Stimulated activated CD8-positive, alpha-beta memory T cell treated with anti-CD3 and anti-CD28 coated beads, Interleukin-15, amount 100 ng/mL, for 24 hours (primary cell): ENCODE measurements at places on chromosomes 2 and 18.

GRCh38 chr18:62953663-62954062, 238.3 kb downstream of the PHLPP1 start:
- DNase-seq = no peak

DNA sequence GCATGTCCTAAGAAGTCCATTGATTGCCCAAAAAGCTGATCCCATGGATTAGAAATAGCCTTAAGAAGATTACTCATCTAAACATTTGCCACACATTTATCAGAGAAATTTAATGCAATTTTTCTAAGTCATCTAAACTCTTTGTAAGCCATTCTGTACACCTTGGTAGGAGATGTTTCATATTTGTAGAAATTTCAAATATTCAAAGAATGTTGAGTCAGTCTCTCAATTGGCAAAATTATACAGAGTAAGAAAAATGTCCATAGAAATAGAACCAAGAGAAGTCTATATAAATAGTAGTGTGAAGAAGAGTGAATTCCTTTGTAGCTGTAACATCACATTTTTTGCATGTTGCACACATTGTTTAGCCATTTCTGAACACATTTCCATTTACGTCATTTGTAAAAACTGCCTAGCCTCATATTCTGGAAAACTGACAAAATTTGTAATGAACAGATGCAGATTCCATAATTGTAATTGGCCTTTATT, 128.6 kb downstream of the MSTN start:
- no peak for DNase-seq

DNA sequence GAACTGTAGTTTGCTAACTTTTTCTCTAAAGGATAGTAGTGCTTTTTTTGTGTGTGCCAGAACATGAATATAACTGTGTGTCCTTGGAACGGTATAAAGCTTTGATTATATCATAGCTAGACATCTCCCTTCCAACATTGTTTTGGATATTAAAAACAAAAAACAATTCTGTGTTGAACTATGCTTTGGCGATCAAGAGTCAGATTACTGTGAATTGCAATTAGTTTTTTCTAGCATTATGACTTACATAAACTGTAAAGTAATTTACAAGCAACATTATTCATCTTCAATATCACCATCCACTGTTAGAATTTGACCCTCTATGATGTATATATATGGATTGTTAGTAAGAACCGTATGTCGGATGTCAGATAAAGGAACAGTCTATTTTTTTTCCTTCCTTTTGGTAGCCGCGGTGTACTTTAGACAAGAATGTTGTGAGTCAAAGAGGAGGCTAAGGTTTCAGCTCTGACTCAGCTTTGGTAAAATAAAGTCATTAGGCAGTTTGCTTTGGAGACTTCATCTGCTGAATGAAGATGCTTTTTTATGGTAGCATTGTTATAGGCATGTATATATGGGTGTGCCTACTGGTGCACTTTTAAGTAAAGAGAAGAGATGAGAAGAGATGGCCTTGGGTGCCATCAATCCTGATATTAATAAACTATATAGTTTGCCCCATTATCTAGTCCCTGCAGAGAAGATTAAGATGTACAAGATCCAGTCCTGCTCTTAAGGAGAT, 76.4 kb downstream of the LTBP1 start:
- no peak for DNase-seq

DNA sequence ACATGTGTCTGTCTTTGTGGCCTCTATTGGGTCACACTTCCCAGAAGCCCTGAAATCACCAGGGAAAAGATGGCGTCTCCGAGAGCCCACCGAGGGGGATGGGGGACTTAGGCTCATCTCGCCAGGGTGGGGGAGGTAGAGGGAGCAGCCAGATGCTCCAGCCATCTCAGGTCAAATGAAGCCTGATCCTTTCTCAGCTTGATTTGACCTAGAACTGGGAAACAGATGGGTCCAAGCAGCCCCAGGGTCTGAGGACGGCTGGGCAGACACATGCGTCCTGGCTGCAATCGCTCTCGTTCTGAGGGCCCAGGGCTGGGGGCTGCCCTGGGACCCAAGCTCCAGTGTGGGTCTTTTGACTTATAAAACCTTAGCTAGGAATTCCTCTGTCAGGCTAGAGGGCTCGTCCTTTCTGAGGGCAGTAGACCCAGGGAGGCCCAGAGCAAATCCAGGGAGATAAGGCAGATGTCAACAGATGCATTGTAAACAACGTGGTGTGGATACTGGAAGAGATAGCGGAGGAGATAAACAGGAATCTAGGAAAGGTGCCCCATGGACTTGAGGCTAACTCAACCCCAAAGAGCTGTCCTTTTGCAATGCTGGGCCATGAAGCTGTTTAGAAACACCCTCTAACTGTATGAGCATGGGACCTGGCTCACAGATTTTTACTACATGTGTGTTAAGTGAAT, 127.7 kb downstream of the MYCN start:
- no peak for DNase-seq

- DNase-seq = no peak
Observed at GRCh38 chr2:229319558-229319957, 48.5 kb upstream of the PID1 start.

GRCh38 chr18:5294113-5294456, 1.4 kb downstream of the ZBTB14 start:
- DNase-seq = no peak

GRCh38 chr2:191968120-191968519, 121.2 kb upstream of the CAVIN2 start:
- no peak for DNase-seq
